ENCODE measurements at places on chromosomes 13 and 19. TPM values are rescaled to one million over a fixed set of nuclear protein-coding genes. Genes with fewer than 3 reads are reported as not detected.
A peak's percentile ranks its signal among the peaks of the same experiment; 100 is the strongest.

GRCh38 chr13:59450229-59450628, 713.5 kb downstream of the DIAPH3 start:
- DNase-seq: no peak

GRCh38 chr19:2476451-2477140, 669 bp downstream of the GADD45B start:
- no peak for DNase-seq

GRCh38 chr13:73274147-73274546, 215.3 kb downstream of the KLF5 start:
- DNase-seq: no peak

DNA sequence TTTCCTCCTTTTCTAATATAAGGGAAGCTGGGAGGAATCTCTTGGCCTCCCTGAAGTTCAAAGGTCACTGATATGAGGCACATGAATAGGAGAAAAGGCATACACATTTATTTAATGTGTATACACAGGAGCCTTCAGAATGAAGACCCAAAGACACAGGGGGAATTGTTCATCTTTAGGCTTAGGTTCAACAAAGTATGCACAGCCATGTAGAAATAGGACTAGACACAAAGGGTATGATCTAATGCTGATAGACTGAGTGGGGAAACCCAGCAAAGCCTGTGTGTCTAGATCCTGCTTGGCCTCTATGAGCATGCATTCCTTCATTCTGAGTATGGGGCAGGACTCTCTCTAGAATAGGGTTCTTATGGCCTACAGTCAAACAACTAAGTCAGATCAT, 177.1 kb upstream of the RFC3 start:
- DNase-seq: peak; percentile 73

GRCh38 chr19:46394402-46394797, 19.0 kb downstream of the CCDC8 start:
- no peak for DNase-seq

DNA sequence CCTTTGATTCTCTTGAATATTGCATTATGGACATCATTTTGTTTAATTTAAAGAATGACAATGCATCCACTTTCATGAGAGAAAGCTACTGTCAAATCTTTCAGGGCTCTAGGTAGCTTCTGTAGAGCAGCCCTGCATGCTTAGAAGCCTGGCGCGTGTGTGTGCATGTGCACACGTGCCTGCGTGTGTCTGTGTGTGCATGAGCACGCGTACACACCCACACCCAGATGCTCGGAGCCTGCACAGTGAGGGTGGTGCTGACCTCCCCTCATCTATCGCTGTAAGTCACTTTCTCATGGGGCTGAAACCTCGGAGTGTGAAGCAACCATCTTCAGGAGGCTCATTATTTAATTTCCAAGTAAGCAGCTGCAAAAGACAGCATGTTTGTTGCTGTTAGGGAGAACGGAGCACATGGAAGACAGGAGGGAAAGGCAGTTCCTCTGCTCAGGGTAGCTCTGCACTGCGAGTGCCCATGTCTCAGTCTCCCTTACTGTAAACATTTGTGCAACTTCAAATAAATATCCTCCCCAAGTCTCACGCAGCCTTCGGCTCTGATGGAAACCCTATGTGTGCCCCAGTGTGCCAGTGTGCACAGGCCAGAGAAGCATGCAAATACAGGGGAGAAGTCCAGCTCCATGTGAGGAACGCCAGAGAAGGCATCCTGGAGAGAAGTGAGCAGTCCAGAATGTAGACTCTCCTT, 22.8 kb downstream of the TSHZ3 start:
- DNase-seq: no peak

DNA sequence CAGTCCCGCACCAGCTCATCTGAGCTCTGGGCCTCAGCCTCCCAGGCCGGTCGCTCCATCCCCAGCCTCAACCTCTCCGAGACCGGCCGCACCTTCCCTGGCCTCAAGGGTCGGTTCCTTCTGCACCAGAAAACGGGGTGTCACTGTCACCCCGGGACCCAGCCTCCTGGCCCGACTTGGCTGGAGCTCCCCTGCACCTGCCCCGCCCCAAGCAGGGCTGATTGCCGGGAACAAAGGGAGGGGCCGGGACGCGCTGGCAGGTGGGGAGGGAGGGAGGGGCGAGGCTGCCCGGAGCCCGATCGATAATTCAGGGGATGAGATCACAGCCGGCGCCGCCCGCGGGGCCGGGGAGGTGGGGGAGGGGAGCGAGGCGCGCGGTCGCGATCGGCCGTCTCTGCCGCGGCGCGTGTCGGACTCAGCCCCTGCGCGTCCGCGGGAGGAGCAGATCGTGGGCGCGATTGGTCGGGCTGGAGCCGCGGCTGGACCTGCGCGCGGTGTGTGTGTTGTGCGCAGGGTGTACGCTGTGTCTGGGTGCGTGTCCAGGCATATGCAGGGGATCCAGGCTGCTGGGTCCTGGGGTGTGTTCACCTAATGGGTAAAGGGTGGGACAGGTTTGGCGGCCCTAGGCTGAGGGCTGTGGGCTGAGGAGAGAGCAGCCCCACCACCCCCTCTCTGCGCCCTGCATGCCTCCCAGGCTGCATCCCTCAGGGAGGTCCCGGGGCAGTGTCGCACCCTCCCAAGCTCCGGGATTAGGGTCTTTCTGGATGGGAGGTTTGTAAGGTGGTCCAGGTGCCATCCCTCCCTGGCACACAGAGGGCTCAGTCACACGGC, 1.1 kb upstream of the SHC2 start:
- DNase-seq: no peak

- DNase-seq: peak; percentile 69
Observed at GRCh38 chr13:112510002-112510780, 77.8 kb downstream of the TUBGCP3 start.

- peak; percentile 46 for DNase-seq
Observed at GRCh38 chr19:2271234-2272103, 10.5 kb downstream of the PEAK3 start.

DNA sequence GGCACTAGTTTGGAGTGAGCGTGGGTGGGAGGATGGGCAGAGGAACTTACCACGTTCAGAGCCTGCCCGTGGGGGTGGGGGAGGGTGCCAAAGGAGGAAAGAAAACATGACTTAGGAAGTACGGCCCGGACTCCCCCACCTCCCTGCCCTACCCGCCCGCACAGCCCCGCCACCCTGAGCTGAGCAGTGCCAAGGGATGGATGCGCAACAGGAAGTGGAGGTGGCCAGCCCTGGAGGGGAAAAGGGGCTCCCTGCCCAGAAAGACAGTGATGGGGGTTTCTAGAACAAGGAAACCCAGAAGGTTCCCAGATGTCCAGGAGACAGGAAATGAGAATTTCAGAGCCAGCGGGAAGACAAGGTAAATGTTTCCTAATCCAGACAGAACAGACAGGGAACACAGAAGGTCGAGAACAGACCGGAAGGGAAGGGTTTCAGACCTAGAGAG, 6.3 kb downstream of the TEAD2 start:
- DNase-seq: no peak

DNA sequence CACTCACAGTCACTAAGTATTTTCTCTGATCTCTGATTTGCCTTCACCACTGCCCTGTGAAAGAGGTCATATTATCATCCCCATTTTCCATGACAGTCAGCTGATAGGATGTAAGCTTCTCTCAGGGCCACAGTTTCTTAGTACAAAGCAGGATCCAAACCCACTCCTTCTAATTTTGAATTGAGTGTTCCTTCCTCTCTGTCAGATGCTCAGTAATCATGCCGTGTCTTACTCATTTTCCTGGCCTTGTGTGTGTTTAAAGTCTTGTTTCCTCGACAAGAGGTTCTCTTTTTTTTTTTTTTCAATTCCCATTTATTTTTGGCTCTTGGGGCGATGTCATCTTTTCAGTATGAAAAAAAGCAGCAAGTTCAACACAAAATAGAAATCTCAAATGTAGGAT, 72.3 kb downstream of the NAA16 start:
- DNase-seq: no peak

GRCh38 chr13:88136098-88136790, 465.1 kb downstream of the SLITRK5 start:
- no peak for DNase-seq

- DNase-seq: peak; percentile 15
Observed at GRCh38 chr19:1618157-1619093, 13.2 kb upstream of the UQCR11 start.

GRCh38 chr13:77952276-77952675, 33.6 kb upstream of the EDNRB start:
- no peak for DNase-seq

- DNase-seq: no peak
Observed at GRCh38 chr13:50119591-50119990, 104.3 kb downstream of the KCNRG start.

DNA sequence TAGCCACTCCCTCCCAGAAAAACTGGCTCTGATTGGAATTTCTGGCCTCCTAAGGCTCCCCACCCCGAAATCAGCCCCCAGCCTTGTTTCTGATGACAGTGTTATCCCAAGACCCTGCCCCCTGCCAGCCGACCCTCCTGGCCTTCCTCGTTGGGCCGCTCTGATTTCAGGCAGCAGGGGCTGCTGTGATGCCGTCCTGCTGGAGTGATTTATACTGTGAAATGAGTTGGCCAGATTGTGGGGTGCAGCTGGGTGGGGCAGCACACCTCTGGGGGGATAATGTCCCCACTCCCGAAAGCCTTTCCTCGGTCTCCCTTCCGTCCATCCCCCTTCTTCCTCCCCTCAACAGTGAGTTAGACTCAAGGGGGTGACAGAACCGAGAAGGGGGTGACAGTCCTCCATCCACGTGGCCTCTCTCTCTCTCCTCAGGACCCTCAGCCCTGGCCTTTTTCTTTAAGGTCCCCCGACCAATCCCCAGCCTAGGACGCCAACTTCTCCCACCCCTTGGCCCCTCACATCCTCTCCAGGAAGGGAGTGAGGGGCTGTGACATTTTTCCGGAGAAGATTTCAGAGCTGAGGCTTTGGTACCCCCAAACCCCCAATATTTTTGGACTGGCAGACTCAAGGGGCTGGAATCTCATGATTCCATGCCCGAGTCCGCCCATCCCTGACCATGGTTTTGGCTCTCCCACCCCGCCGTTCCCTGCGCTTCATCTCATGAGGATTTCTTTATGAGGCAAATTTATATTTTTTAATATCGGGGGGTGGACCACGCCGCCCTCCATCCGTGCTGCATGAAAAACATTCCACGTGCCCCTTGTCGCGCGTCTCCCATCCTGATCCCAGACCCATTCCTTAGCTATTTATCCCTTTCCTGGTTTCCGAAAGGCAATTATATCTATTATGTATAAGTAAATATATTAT, 6.1 kb downstream of the FOSB start:
- DNase-seq: no peak

DNA sequence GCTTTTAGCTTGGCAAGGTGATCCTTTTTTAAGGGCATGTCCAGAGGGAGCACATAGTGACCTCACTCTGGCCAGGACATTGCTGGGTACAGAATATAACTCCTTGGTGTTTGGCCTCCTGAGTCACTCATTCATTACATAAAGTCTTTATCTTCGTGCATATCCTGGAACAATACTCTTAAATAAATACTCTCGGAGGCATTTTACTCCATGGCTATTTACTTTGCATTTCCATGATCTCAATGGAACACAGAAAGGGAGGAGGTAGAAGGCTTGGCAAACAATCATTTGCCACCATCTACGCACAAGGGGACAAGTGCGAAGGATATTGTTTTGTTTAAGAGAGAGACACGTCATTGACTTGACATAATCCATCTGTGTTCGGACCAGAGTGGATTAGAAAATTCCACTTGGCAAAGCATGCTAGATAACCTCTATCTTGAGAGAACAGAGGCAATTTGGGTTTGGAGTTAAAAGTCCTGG, 210.0 kb downstream of the IRS2 start:
- DNase-seq: peak; percentile 23

DNA sequence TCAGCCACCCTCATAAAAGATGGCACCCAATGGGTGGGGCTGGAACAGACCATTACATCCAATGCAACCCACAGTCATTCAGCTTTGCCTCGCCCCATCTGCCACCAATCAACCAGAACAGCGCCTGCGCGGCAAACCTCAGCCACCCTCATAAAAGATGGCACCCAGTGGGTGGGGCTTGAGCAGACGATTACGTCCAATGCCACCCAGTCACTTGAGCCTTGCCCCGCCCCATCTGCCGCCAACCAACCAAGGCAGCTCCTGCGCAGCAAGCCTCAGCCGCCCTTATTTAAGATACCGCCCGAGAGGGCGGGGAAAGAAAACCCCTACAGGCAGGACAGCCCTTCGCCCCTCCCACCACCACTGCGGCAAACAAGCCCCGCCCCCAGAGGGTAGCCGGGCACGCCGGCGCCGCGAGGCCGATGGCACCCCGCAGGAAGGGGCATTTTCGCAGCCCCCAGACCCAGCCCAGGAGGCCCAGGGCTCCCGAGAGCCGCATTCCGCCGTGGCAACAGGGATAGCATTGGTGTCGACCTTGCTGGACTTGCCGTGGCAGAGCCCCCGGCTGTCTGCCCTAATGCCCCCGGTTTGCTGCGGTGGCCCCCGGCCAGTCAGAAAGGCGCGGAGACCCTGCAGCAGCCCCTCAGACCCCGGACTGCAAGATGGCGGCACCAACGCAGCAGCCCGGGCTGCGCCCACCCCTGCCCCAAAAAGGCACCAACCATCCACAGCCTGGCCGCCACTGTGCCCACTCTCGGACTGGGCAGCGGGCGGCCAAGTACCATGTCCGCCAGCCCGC, 675 bp downstream of the PEG3 start:
- peak; percentile 41 for DNase-seq

DNA sequence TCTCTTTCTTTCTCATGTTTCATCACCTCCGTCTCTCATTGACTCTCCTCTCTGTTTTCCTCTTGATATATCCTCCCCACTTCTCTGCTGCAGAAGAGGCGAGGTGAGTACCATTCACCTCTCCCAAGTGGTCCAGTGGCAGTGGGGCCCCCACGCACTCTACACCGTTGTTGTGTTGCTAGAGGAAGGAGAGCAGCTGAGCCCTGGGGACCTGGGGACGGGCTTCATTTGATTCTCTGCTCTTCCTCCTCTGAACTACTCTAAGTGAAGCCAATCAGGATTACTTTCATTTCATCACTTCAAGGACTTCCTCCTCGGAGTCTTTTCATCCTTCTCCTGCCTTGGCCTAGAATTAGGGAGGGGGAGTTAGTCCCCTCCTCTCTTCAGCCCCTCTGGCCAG, 64.6 kb downstream of the CCNE1 start:
- no peak for DNase-seq

GRCh38 chr13:63449550-63449949, 2033.9 kb upstream of the PCDH20 start:
- no peak for DNase-seq

- no peak for DNase-seq
Observed at GRCh38 chr19:54302257-54302656, 10.7 kb downstream of the LILRA5 start.

F7 gene
- not detected for total RNA-seq

CTXN1 gene
- 0.77 TPM for total RNA-seq

CLN5 gene
- 21.1 TPM for total RNA-seq

GAPDHS gene
- total RNA-seq: not detected

C19orf38 gene
- 0.38 TPM for total RNA-seq

IL12RB1 gene
- under 0.01 TPM for total RNA-seq

ZNF382 gene
- total RNA-seq: 4.2 TPM

FGF22 gene
- not detected for total RNA-seq

ARHGEF1 gene
- 19.2 TPM for total RNA-seq

FUT3 gene
- total RNA-seq: 40.8 TPM
